ENCODE measurements at places on chromosomes 6 and 20.

DNA sequence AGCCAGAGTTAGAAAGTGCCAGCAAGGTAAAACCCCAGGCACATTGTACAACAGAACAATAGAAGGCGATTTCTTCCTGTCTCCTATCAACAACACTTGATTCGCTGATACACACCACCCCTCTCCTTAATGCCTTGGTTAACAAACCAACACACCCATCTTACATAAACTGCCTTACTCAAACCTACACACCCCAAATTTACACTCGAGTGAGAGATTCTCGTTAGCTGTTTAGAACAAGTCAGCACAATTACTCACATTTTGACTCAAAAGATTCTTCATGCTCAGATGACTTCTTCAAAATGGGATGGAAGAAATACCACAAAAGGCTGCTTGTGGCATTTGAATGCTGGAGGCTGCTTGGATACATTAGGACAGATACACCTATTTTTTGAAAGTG lies 80.0 kb upstream of the FOXQ1 start:
- DNase-seq: no peak

GRCh38 chr6:106466211-106466610 lies 105.7 kb downstream of the CRYBG1 start:
- DNase-seq: no peak

DNA sequence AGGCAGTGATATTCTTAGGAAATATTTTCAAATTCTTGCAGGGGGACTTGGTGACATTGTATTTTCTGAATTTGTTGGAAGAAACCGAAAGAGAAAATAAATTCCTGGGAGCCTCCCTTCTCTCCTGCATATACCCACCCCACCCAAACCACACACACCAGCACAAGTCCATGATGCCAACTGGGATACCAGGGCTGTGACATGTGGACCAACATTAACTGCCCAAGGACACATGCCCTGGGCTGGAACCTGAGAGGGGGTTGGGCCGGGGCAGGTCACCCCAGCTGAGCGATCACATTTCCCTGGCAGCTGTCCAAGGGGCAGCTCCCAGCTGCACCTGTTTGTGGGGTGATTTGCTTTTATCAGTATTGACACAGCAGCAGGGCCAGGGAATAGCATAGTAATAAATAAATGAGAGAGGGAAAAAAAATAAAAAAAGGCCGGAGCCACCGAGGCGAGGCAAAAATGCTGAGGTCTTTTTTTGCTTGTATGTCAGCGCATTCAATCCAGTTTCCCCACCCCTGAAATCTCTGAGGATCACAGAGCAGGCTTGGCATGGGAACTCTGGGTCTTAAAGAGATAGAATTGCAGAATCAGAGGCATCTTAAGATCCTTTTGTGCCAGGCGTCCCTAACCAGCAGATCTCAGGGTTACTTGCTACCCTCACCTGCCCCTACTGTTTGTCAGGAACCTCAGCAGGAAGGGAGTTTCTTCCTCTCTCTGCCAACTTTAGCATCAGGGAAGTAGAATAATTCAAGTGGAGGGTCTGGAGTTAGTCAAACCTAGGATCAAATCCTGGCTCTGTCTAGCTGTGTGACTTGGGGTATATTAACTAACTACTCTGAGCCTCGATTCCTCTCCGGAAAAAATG lies 66.5 kb upstream of the PIM1 start:
- DNase-seq: peak; percentile 38

- DNase-seq: peak; percentile 39
Observed at GRCh38 chr6:66605971-66606370, 898.9 kb upstream of the EYS start.

DNA sequence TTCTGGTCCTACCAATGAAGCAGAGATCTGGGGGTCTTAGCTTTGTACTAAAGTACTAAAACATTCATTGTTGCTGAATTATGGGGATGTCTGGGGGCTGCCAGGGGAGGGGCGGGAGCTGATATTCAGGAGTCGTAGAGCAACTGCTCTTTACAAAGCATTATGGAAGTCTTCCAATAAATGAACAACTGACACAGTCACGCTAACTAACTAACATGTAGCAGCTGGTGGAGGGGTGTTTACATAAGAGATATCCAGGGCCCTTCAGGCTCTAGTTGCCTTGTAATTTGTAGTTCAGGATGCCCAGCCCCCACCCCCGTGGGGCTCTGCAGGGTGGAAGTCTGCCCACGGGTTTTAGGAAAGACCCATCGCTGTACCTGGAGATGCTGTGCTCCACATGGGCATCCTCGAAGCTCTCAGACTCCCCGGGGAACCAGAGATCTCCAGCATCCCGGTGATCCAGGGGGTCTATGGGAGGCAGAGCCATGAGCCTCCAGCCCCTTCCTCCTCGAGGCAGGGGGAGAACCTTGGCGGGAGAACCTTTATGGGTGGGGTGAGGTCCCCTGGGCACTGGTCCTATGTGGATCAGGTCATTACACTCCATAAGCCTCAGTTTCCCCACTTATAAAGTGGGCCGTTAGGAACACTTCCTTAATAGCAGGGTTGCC lies 3.4 kb downstream of the TREM2 start:
- no peak for DNase-seq

DNA sequence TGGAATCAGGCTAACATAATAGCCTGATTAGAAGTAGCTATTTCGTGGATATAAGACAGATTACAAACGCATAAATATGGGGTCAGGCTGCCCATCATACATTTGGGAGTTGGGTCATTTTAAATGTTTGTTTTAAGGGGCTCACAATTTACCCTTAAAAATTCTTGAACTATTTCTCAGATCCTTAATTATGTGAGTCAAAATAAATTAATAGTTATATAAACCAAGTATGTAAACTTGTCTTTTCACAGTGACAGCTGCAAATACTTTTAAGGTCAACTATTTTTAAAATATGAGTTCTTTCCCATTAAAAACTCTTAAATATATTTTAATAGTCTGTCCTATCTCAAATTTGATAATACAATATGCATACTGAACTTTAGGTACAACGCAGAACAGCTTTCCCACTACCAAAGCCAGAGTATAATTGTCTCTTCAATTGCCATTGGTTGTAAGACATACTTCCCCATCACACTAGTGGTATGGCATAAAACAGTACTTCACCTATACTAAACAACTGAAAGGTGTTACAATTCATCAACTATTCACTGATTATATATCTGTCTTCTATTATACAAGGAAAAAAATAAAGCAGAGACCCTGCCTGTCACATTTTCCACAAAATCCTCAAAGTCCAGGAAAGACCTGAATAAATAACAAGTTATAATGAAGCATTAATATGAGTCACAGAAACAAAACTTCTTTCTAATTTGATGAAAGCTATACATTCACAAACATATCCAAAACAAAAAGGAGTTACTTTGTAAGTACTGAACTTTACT lies 80.8 kb upstream of the COL21A1 start:
- no peak for DNase-seq

GRCh38 chr20:49501917-49502316 lies 19.4 kb upstream of the KCNB1 start:
- peak; percentile 48 for DNase-seq

DNA sequence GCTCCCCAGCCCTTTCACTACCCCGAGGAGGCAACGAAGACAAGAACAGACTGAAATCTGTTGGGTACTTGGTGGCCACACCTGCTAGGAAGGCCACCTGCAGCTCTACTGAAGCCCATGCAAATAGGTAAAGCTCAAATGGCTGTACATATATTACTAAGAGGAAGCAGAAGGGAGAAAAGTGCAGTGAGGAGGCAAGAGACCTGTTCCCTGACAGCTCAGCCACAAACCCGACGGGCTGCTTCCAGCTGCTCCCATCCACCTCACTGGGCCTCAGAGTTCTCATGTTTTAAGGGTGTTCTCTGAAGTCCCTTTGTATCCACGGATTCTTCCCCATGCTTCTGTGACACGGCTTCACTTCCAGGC lies 24.6 kb downstream of the TRAM2 start:
- DNase-seq: no peak

- DNase-seq: no peak
Observed at GRCh38 chr6:17036065-17036393, 65.8 kb upstream of the STMND1 start.

- DNase-seq: no peak
Observed at GRCh38 chr6:168708984-168709383, 268.0 kb downstream of the SMOC2 start.

GRCh38 chr6:74598462-74599393 lies 607.1 kb downstream of the COL12A1 start:
- DNase-seq: peak; percentile 23

GRCh38 chr6:157066781-157067491 lies 256.4 kb downstream of the TMEM242 start:
- peak; percentile 29 for DNase-seq

DNA sequence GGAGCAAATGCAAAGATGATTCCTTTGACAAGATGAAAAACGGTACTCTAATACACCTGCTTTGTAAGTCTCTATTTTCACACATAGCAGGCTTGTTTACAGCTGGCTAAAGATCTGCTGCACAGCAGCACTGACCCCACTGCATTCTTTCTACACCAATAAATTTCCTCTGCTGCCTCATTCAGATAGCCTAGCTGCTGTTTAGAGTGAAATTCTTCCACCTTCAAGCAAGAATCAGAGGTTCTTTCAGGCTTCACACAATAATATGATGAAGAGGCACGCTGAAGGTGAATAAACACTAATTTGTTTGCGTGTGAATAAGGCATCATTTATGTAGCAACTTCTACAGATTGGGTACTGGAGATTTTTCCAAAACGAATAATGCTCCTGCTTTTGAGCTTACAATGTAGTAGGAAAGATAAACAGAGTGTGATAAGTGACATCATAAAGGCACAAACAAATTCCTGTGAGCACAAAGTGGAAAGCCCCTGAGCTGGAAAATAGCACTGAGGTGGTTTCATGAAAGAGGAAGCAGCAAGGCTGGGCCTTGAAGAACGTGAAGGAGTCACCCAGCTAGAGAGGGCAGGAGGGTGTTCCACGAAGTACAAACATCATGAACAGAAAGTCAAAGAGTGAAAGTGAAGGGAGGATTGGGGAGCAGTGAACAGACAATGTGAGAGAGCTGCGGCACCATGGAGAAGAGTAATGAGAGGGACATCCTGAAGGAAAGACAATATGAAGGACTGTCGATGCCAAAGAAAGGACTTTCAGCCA lies 543.4 kb downstream of the CD83 start:
- DNase-seq: peak; percentile 56

- DNase-seq: no peak
Observed at GRCh38 chr20:53948383-53949318, 121.7 kb downstream of the BCAS1 start.

- no peak for DNase-seq
Observed at GRCh38 chr6:25833136-25833535, 1.3 kb upstream of the SLC17A1 start.

DNA sequence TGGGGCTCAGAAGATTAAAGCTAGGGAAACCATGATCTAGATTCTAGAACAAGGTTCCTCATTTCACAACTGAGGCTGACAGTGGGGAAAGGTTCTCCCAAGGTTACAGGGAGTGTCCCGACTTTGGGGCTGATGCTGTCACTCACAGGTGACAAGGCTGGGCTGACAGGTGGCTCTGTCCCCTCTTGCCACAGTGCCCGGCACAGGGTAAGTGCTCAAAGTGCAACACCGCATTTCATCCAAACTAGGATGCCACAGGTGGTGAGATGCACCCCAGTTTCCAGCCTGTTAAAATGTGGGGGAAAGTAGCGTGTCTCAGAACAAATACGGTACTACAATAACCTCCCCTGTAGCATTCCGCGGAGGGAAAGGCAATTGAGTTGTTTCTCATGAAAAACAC lies 7.8 kb downstream of the ZBP1 start:
- DNase-seq: no peak

DNA sequence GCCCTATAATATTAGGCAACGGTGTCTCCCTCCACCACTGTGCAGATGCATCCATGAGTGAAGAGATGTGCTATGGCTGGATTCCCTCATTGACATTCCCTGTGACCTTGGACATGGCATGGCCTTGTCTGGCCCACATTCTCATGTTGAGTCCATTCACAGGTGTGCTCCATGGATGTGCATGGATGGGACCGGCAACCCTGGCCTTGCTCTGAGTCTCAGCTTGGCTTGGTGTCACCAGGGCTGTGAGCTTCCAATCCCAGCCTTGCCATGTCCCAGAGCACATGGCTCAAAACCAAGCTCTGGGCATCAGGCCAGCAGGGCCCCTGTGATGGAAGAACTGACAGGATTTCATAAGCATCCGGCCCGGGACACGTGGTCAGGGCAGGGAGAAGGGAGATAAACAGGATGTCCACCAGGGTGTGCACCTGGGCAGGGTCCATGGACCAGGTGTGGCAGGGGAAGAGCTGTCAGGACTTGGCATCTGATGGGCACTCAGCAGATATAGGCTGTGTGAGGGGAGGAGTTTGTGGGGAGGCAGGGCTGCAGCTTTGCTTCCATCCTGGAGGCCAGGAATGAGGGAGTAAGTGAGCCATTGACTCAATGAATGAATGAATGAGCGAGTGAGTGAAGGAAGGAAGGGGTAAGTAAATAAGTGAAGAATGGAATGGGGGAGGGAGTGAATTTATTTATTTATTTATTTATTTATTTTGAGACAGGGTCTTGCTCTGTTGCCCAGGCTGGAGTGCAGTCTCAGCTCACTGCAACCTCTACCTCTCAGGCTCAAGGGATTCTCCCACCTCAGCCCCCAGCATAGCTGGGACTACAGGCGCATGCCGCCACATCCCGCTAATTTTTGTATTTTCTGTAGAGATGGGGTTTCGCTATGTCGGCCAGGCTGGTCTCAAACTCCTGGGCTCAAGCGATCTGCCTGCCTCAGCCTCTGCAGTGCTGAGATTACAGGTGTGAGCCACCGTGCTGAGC lies 15.7 kb downstream of the NRSN2 start:
- DNase-seq: peak; percentile 97

DNA sequence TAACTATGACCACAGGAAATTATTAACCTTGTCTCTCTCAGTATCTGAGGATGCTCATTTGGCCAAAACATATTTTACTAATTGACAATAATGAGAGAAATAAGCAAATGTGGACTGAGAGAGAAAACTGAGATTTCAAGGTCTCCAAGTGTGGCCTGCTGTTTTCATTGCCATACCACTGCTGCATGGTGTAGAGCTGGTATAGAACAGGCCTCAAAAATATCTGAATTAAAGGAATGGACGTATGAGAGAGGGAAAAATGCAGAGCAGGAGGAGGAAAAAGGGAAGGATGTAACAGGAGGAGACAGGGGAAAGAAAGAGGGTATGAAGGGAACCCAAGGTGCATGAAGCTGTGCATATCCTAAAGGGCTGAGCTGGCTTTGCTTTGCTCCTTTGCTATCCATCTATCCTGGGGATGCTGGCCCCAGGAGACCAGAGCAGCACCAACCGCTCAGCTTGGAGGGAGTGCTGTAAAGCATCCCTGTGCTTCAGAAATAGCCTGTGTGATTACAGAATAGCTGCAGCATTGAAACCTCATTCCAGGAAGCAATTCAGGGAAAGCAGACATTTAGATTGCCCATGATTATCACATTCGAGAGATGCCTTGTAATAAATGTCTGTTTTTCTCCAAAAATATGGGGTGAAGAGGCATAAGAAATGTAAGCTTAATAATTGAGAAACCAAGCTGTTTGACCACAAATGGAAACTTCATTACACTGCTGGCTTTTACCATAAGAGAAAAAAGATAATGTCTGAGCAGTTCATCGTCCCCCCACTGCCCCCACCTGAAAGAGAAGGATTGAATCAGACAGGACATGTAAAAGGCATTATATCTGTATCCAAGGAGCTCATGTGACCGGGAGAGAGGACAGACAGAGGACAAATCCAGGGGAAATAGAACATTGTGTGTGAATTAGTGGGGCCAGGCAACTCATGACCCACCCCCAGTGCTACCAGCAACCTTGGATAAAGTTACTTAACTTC lies 80.6 kb downstream of the F13A1 start:
- DNase-seq: no peak

- DNase-seq: no peak
Observed at GRCh38 chr6:20876561-20876960, 342.3 kb downstream of the CDKAL1 start.

Data from choroid plexus epithelial cell (primary cell).